ENCODE measurements at places on chromosomes 3 and 15.
A peak's percentile ranks its signal among the peaks of the same experiment; 100 is the strongest.

DNA sequence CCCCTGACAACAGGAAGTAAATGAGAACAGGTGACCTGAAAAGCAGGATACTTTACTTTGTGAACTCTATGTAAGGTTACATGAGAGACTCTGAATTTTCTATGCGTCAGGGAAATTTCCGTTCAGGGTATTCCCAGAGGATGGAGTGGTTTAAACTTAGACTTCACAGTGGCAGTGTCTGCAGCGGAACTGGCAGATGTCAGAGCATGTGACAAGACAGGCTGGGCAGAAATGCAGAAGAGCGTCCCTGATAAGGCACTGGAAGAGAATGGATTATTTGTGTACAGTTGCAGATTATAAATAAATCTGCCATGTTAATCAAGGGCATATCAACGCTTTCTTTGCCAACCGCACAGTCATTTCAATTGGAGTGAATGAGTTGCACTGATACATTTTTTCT, 598.4 kb upstream of the ZNF717 start:
- no peak for DNase-seq

GRCh38 chr3:101375586-101375985, 55.2 kb upstream of the IMPG2 start:
- DNase-seq, result no peak

DNA sequence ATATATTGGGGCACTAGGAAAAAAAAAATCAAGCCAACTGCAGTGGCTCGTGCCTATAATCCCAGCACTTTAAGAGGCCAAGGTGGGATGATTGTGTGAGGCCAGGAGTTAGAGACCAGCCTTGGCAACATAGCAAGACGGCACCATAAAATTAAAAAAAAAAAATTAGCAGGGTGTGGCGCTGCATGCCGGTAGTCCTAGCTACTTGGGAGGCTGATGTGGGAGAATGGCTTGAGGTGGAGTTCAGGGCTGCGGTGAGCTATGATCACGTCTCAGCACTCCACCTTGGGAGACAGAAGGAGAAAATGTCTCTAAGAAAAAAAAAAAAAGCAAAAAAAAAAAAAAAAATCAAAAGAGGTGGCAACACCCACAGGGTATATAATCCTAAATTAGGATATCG, 49.6 kb downstream of the INO80 start:
- DNase-seq, result no peak

DNA sequence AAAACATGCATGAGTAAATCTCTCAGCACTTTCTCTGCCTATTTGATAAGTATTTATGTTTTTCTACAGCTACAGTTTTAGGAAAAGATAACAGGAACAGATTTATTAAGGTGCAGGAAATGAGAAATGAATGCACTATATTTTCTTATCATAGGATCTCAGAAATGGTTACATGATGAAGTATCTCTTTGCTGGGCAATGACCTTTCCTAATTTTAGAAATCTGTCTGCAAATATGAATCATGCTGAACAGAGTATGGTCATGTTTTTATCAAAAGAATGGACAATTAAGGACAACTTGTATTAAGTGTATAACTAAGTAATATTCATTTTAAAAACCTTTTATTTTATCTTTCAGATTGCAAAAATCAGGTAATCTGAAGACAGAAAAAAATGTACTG, 53.8 kb upstream of the SPPL2A start:
- no peak for DNase-seq

DNA sequence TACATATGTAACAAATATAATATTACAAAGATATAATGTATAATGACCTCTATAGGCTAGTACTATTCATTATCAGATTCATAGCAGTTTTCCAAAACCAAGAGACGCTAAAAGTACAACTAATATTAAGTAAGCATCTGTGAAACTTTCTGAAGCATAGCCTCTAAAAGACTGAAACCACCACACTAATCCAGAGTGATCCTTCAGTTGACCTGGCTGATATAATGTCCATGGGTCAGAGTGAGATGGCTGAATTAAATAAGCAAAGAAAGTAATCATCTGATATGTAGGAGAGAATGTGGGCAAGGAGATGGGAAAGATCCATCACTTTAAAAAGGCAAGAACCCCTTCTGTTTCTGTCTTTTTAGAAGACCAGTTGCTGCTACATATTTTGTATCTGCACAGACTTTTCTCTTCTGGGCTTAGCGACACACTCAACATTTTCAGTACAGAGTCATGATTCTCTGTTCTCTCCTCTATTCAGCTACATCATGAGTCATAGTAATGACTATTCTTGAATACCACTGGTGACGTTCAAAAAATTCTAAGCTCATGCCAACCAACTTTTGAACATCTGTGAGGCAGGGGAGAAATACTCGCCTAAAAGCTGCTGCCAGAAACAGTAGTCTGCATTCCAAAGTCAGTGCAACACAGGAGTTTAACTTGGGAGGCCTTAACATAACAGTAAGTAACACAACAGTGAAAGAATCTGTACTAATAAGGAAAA, 149.6 kb downstream of the MAGI1 start:
- DNase-seq, result no peak

- DNase-seq, result no peak
Measured at GRCh38 chr3:38739396-38739689, 76.7 kb downstream of the SCN10A start.

GRCh38 chr3:131717493-131717892, 214.7 kb upstream of the MRPL3 start:
- no peak for DNase-seq

- DNase-seq, result no peak
Measured at GRCh38 chr3:16103472-16103871, 71.0 kb upstream of the GALNT15 start.

DNA sequence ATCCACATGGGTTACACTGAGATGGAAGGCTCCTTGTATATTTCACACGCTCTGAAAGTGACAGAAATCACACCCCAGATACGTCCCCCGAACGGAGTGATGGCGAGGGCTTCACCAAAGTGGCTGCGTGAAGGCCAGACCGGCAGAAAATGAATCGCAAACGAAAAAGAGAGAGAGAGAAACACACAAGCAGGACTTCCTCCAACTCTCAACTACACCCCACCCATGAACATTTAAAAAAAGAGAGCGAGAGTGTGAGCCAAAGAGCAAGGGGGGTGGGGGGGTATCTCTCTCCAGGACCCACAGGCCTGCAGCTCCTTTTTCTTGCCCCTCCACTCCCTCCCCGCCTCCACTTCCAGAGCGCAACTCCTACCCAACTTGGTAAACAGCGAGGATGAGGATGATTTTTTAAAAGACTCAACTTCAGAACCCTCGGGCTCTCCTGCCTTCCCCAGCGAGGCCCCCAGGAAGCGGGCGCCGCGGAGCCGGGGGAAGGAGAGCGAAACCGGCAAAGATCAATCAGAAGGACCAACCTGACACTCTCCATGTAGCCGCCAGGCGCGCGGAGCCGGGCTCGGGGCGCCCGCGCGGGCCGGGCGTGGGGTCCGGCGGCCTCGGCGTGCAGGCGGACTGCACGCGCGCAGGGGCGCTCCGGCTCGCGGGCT, 519.1 kb downstream of the FOXP1 start:
- peak; percentile 8 for DNase-seq
